ENCODE measurements at places on chromosomes 2 and 18.
A peak's percentile ranks its signal among the peaks of the same experiment; 100 is the strongest.

GRCh38 chr2:138974651-138975050 is 194.5 kb upstream of the NXPH2 start:
- no peak for ATAC-seq

- ATAC-seq, result no peak
These were observed 19.2 kb upstream of the GPR35 start for GRCh38 chr2:240605867-240606743.

GRCh38 chr2:33784488-33784887 is 185.4 kb upstream of the FAM98A start:
- no peak for ATAC-seq

DNA sequence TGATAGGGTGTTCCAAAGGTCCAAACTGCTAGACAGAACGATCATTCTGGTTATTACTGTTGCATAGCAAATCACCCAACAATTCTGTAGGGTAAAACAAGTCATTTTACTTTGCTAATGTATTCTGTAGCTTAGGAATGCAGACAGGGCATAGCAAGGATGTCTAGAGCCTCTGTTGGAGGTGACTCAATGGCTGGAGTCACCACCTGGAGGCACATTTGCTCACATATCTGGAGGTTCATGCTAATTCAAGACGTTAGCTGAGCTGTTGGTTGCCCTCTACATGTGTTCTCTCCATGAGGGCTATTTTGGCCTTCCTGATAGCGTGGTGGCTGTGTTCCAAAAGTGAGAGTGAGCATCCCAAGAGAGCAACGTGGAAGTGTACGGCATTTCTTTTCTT is 22.5 kb upstream of the ST8SIA3 start:
- ATAC-seq, result no peak

- ATAC-seq, result no peak
These were observed 23.6 kb downstream of the SPHKAP start for GRCh38 chr2:228157841-228158240.

GRCh38 chr18:65938592-65939372 is 188.0 kb downstream of the CDH7 start:
- ATAC-seq, result peak; percentile 47

- no peak for ATAC-seq
These were observed 47.8 kb upstream of the GALNT13 start for GRCh38 chr2:153823880-153824279.

GRCh38 chr2:58842501-58843155 is 601.5 kb upstream of the FANCL start:
- ATAC-seq, result no peak

- no peak for ATAC-seq
These were observed 812.9 kb upstream of the ACVR2A start for GRCh38 chr2:147031897-147032296.

- no peak for ATAC-seq
These were observed 29.9 kb downstream of the CTAGE1 start for GRCh38 chr18:22387787-22388186.

GRCh38 chr2:158025255-158025996 is 76.2 kb upstream of the UPP2 start:
- no peak for ATAC-seq

DNA sequence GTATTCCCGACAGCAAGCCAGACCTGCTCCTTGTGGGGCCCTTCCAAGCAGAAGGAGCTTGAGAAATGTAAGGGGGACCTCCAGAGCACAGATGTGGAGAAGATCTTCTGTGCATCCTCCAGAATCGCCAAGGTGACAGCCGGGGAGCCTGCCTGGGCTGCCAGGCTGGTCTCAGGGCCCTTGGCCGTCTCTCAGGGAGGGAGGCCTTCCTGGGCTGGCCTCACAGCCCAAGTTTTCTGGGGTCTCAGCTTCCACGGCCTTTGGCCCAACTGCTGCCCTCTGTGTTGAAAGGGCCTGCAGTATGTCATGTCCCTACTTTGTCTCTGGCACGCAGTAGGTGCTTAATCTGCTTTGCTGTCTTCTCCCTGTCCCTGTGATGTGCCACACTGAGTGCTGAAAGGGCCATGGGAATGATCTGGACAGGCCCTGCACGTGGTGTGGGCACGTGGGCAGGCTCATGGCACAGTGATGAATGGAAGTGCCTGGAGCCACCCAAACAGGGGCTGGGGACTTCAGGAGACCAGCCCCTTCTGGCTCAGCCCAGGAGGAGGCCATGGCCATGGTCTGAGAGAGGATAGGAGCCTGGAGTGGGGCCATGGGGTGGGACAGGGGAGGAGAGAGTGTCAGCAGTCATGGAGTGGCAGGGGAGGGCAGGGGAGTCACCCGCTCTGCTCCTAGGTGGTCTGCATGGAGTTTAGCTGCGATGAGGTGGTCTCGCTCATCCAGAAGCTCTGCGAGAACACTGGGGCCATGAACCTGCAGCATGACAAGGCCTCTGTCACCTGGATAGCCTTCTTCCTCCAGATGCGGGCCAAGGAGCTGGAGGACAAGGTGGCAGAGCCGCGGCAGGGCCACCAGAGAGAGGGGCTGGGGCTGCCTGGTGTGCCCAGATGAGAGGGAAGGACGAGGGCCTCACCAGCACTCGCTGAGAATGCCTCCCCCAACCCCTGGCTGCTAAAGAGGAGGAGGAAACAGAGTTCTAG is 35.4 kb downstream of the HJURP start:
- ATAC-seq, result no peak

DNA sequence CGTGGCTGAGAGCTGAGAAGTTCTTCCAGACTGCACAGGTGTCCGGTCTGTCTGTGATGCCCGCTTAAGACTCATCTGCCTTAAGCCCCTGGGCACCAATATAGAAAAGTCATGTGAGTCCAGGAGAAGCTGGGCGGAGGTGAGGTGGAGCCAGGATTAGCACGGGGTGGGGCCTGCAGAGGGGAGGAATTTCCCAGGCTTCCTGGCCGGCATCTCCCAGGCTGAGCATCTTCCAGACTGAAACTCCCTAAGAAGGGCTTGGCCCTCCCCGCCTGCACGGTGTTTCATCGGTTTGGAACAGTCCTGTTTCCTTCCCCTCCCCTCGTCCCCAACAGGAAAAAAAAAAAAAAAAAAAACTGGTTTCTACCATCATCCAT is 270.3 kb downstream of the ATAD2B start:
- no peak for ATAC-seq

- ATAC-seq, result no peak
These were observed 227.5 kb downstream of the MTX2 start for GRCh38 chr2:176496761-176497160.
